ENCODE measurements at places on chromosomes 2 and 18. TPM values are rescaled to one million over a fixed set of nuclear protein-coding genes. Genes with fewer than 3 reads are reported as not detected.

DNA sequence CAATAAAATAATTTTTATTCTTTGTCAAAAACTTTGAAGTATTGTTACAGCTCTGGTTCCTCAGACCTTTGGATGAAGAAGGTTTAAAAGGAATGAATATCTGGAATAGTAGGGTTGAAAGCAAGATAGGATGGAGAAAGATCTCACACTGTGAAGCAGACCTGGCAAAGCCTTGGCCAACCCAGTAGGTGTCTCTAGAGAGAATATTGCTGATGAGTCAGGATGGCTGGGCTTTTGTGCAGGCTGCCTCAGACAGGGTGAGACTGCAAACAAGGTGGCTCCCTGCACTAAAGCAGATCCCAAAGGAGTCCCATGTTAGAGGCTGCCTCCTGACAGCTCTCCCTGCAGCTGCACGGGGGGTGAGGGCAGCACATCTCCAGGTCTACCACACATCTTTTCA lies 226.0 kb upstream of the ITGA4 start:
- DNase-seq = no peak

DNA sequence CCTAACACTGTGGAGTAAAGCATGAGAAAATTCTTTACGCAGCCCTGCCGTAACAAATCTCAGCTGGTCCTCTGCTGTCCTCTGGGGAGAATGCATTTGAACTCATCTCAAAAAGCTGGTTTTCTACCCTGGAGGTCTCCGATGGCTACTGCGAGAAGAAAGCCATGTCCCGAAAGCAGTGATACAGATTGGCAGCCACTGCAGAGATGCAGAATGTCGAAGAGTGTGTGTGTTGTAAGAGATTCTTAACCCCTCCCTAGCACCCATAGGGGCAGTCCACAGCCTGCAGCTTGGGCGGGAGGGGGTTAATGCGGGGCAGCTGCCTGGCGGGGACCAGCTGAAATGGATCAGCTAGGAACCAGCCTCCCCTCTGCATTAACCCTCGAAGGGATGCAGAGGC lies 235.9 kb downstream of the ZNF516 start:
- no peak for DNase-seq

DNA sequence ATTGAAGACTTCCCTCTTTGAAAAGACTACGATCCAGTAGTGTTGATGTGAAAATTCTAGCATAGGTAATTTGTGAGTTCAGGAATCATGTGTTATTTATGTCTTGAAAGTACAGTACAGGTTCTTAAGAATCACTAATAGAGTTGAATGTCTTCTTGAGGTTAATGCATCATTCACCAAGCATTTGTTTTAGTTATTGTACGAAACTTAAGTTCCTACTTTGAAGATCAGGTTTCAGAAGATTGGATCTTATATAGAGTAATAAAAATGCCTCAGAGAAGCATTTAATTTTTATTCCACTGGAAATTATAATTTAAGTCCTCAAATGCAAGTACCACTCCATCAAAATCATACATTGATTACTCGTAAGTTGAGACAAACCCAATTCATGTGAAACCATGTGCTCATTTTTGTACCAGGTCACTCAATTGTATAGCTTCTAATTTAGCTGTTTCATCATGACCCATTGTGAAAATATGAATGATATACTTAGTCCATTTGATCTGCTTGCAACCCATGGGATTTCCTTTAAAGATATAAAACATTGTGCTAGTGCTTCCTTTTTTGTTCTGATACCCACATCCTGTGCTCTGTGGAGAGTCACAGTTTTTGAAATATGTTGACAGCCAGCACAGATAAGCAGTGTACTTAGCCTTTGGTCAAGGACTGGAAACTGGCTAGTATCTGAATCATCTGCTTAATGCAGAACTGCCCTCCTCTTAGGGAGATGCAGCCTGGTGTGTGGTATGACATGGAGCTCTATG lies 22.5 kb upstream of the RAB27B start:
- DNase-seq = peak; percentile 2

GRCh38 chr2:179909845-179910734 lies 48.7 kb upstream of the ZNF385B start:
- no peak for DNase-seq

- no peak for DNase-seq
Measured at GRCh38 chr18:37351110-37351509, 214.5 kb downstream of the CELF4 start.

DNA sequence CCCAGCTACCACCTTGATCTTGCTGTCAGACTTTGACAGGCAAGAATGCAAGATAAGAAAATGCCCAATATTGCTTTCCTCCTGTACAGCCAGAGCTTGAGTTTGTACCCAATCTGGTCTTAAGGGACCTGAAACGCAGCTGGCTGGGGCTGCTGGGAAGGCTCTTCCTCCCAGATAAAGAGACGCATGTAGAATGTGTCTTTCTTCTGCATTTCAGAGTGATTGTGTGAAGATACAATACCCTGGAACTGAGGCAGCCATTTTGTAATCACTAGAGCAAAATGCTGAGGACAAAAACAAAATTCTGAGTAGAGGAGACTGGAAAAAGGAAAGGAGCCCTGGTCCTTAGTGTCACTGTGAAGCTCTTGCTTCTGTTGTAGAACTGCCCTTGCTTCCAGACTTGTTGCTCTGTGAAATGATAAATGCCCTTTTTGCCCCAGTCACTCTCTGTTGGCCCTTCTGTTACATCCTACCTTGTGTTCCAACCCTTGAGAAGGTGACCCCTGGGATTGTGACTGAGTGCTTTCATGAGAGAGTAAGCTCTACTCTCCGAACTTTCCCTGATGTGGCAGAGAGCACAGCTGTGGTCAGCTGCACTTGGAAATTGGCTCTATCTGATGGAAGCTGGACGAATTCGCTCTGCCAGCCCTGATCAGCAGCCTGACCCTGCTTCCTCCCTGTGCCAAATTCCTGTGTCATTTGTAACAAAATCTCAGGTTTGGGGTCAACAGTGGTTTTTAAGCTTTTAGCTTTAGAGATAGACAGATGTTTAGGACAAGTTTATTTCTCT lies 137.4 kb upstream of the RBMS1 start:
- no peak for DNase-seq

GALNT14 gene
- not detected for total RNA-seq
